ENCODE measurements at places on chromosomes 3 and 15. TPM values are rescaled to one million over a fixed set of nuclear protein-coding genes. Genes with fewer than 3 reads are reported as not detected.

- no peak for DNase-seq
These were observed 45.2 kb upstream of the LMCD1 start for GRCh38 chr3:8456412-8456811.

The BFSP2 gene
- polyA plus RNA-seq, result not detected

The ZNF280D gene
- polyA plus RNA-seq, result 37.5 TPM

- DNase-seq, result peak; percentile 52
These were observed 25.2 kb downstream of the ARPP21 start for GRCh38 chr3:35664460-35664919.

- no peak for DNase-seq
These were observed 9.7 kb upstream of the ARID3B start for GRCh38 chr15:74531144-74531811.

DNA sequence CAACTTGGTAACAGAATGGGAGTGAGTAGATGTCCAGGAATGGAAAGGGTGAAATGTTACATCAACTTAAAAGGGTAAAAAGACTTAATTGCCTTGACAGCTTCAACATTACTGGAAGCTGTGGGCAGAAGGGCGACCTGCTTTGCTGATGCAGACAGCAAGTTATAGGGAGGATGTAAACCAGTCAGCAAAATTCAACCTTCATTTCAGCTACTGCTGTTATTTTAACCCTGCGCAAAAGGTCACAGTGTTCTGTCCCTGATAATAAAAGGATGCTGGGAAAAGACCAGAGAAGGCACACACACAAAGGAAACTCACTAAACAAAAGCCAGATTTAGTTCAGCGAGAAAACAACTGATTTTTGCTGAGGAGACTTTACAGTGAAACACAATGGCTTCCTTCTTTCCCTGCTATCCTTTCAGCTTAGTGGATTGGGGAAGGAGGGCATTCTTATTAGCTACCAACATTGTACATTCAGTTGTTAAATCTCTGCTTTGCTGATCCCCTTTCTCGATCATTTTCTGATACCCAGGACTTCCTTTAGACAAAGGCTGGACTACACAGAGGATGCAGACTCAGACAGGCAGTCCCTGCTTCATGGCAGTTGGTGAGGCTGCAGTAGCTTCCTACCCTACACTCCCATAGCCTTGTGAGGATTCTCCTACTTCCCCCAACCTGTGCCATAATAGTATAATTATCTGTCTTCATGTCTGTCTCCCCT, 62.0 kb downstream of the P3H2 start:
- no peak for DNase-seq

DNA sequence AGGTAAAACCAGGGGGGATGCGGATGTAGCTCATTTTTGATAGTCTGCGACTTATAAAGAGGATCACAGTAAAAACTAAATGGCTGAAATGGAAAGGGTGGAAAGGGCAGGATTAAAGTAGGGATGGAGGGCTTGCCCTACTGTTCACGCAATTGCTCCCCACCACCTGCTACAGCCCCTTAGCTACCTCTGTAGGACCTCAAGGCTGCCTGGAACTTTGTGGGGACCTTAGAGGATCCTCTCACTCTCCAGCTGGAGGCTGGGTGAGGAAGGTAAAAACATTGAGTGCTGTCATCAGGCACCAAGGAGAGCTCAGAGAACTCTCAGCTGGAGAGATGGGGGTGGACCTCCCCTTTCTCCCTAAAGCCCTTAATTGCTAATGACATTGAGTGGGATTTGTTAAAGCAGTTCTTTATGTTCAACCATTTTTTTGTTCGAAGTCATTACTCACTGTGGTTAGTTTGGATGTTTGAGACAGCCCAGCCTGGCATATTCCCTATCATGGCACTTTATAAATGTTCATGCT, 213.0 kb downstream of the CLSTN2 start:
- DNase-seq, result no peak

The TM2D3 gene
- polyA plus RNA-seq, result 32.8 TPM

GRCh38 chr15:90679959-90680358, 37.2 kb upstream of the BLM start:
- no peak for DNase-seq

DNA sequence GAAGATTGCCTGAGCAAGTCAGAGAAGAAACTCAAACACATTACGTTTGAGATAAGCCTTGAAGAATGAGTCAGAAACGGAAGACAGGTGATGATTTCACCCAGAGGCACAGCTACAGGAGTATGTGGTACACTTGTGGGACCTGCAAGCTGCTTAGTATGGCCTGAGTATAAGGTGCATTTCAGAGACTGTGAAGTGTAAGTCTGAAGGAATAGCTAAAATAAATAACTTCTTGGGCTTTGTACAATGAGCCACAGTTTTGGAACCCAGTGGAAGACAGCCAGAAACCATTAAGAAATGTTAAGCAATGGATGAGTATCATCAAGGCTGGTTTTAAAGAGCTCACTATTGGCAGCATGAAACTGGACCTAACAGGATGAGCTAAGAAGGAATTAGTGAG, 826.2 kb downstream of the ROBO1 start:
- no peak for DNase-seq

- DNase-seq, result no peak
These were observed 9.8 kb downstream of the SCG5 start for GRCh38 chr15:32651229-32651837.

The TGM4 gene
- not detected for polyA plus RNA-seq

GRCh38 chr3:159763602-159764489, 224.8 kb upstream of the IL12A start:
- no peak for DNase-seq

The CPN2 gene
- polyA plus RNA-seq, result not detected

DNA sequence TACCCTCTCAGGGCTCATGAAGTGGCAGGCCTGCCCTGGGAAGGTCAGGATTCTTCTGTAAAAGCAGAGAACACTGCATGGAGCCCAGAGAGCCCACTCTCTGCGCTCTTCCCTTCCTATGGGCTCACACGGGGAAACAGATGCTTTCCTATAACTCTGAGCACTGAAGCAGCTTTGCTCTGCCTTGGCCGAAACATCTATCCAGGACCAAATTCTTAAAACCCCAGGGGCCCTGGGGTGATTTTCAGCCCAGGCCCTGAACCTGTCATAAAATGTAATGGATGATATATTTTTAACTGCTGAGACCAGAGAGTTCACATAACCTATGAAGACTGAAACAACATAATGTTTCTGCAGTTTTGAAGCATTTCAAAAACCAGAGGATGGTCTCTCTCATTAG, 249.9 kb upstream of the CTDSPL start:
- no peak for DNase-seq

- no peak for DNase-seq
These were observed 40.9 kb downstream of the MEF2A start for GRCh38 chr15:99606646-99607045.

DNA sequence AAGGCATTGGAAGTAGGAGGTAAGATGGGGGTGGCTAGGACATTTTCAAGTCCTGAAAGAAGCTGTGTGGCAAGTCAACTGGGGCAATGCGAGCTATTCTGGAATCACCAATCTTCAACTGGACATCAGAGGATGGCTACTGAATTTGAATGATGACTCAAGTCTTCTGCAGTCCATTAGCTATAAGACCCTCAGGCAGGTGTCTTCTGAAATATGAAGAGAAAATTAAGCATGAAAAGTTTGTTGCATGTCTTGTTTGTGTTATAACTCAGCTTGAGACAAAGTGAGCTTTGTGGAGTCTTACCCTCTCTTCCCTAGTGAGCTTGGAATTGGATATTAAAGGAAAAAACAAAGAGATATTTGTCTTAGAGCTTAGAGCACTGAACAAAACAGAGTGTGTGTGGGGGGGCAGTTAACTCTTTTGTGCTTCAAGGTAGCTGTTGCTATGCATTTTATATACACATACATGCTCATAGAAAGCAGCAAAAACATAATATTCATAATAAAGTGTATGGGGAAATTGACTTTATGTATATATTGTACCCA, 979.1 kb downstream of the MCTP2 start:
- DNase-seq, result no peak

- no peak for DNase-seq
These were observed 74.5 kb downstream of the TLE3 start for GRCh38 chr15:70023064-70023768.

GRCh38 chr3:37461485-37462000, 287.2 kb upstream of the LRRFIP2 start:
- no peak for DNase-seq

The GABRB3 gene
- 1.0 TPM for polyA plus RNA-seq

DNA sequence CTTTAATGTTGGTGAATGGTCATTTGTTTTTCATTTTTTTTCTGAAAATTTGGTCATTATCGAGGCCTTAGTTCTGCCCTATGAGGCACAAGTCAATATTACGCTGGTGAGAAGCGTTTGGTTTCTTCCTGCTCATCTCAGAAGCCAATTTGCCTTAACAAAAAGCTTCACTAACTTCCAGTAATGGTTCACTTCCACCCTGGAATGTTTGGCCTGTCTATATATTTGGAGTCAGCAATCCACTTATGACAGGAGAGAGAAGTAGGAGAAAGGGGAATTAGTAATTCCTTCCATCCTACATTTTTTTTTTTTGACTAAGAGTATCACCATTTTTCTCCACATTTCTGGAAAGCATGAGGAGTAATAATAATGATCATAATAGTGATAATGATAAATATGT, 124.4 kb downstream of the DIPK2A start:
- no peak for DNase-seq

DNA sequence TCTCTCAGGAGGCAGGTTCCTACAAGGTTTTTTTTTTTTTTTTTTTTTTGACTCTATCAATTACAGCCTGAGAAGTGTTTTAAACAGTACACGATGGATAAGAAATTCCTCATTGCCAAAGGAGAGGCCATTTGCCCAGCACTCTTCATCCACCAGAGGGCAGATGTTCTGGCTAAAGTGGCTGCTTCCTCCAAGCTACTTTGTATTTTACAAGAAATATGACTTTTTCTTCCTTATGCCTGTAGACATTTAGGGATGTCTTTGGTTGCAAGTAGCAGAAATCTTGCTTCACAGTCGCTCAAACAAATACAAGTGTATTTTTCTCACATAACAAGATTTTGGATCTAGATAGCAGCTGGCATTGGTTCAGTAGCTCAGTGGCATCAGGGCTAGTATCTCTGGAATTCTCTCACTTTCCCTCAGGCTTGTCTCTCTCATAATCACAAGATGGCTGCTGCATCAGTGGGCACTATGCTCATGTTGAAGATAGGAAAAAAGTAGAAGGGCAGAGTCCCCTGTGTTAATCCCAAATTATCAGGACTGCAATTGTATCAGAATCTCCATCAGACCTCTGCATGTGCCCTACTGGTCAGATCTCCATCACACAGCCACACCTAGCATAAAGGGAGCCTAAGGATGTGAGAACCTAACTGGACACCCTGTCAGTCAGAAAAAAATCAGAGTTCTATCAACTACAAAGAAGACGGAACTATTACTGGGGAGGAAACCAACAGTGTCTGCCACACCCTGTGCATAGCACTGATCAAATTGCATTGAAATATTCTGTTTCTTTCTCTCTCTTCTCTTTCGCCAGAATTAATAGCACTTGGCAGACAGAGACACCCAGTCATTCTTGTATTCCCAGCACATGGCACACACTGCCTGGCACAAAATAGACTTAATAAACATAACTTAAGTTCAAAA, 138.9 kb upstream of the COL8A1 start:
- no peak for DNase-seq

- DNase-seq, result no peak
These were observed 1036.1 kb downstream of the MCTP2 start for GRCh38 chr15:95267481-95267880.

Measured in forelimb muscle (tissue), 1 donor.